ENCODE measurements at places on chromosomes 11 and 22.
A peak's percentile ranks its signal among the peaks of the same experiment; 100 is the strongest.

DNA sequence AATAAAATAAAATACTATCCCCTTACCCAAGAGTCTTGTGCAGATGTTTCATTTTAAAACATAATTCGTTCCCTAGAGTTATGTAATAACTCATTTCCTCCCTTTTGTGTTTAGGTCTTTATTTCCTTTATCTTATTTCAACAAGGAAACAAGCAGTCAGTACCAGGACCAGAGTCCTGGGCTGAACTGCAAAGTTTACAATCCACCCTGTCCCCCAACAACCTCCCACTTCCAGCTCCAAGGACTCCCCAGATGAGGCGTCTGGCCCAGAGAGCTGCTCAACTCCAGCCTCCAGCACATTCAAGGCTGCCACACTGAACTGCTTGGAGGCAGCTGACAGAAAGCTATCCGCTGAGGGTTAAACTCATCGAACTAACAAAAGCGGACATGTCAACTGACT, 4.5 kb downstream of the POLDIP3 start:
- DNase-seq: no peak

- peak; percentile 22 for DNase-seq
Observed at GRCh38 chr22:31177420-31178162, 17.6 kb downstream of the RNF185 start.

DNA sequence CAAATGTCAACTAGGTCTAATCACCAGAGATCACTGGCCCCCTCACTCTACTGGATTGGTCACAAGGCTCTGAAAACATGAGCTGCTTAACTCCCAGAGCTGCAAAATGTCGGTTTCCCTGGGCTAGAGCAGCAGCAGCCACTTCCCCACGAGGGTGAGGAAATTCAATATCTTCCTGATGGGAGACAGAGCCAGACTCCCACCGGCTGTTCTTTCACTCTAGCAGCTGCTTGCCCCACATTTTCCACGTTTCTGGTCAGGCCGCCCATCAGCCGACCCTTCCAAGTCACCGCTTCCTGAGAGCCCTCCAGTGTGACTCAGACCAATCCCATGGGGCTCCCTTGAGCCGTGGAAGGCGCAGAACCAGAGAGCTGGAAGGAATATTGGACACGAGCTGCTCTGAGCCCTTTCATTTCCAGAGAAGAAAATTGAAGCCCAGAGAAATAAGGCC, 227.0 kb downstream of the ADAMTS15 start:
- no peak for DNase-seq

DNA sequence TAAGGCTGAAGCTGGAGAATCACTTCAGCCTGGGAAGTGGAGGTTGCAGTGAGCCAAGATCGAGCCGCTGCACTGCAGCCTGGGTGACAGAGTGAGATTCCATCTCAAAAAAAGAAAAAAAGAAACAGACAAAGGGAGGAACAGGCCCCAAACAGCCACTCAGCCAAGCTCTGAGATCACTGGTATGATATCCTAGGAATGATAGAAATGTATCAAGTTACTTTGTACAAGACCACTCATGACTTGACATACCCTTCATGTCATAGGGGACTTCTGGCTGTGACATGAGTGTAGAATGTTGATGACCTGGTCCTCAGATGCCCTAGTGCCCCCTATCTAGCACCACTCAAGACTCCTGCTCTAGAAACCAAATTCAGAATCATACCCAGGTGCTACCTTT, 216.5 kb downstream of the NAV2 start:
- no peak for DNase-seq

DNA sequence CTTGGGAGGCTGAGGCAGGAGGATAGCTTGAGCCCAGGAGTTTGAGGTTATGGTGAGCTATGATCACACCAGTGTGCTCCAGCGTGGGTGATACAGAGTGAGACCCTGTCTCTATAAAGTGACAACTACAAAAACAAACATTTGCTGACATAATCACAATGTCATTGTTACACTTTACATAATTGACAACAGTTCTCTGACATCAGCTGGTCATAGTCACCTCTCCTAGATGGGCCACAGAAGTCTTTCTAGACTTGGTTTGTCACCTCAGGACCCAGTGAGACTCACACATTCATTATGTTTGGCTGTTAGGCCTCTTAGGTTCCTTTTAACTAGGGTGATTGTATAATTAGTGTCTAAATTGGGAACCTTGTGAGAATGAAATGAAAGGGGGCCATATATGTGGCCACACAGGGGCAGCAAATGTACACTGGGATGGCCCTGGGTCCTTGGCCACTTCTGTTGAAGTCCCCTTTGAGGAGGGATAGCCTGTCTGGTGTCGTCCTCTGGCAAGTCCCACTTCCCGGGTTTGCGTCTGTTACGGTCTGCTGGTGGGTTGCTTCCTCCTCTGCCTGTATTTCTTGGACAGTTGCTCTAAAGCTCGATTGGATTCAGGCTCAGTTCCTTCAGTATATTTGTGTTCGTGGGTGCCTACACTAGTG, 5.8 kb upstream of the PPIL2 start:
- no peak for DNase-seq

DNA sequence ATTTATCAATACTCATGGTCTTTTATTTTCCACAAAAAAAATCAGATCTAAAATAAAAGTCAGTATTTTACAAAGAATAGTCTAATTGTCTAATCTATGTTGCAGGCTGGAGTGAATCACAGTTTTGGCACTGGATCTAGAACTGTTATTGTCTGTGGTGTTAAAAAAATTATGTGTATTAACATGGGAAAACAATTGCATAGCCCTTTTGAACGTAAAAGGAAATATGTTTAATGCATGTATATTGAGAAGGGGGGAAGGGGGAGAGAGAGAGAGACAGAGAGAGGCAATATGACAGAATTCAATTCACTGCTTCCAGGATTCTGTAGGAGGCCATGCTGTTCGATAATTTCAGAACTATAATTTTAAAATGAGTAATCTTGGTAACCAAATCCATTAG, 324.9 kb upstream of the CCDC90B start:
- DNase-seq: no peak

DNA sequence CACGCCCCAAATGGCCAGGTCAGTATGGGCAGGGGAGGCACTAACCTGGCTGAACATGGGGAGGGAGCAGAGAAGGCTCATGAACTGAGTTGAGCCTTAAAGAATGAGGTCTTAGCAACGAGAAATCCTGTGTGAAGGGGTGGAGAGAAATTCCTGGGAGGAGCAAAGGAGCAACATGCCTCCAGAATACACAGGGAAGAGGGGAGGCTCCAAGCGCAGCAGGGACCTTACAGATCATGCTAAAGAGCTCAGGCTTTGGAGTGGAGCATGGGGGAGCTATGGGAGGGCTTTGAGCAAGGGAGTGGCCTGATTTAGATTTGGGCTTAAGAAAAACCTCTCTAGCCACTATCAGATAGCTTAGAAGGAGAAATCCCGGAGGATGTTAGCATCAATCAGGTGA, 88.1 kb downstream of the MN1 start:
- DNase-seq: no peak

DNA sequence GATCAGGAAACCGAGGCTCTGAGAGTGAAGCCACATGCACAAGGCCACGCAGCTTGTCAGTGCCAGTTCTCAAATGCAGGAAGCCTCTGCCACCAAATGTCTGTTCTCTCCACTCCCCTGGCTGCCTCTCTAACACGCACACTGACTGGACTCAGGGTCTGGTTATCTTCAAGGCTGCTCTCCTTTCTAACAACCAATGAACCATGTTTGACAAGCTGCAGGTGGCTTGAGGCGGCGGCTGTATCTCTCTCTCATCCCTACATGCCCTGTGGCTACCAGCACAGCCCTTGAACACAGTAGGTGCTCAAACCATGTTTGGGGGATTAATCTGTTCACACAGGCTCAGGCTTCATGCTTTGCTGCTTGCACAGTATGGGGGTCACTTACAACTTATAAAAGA, 23.7 kb downstream of the MFNG start:
- DNase-seq: no peak

- peak; percentile 31 for DNase-seq
Observed at GRCh38 chr11:77752516-77752915, 68.0 kb downstream of the RSF1 start.

GRCh38 chr22:37175414-37176281, 12.4 kb downstream of the C1QTNF6 start:
- DNase-seq: no peak

GRCh38 chr11:83566950-83567349, 280.8 kb upstream of the CCDC90B start:
- DNase-seq: no peak

GRCh38 chr11:128057786-128058395, 529.5 kb downstream of the ETS1 start:
- no peak for DNase-seq

DNA sequence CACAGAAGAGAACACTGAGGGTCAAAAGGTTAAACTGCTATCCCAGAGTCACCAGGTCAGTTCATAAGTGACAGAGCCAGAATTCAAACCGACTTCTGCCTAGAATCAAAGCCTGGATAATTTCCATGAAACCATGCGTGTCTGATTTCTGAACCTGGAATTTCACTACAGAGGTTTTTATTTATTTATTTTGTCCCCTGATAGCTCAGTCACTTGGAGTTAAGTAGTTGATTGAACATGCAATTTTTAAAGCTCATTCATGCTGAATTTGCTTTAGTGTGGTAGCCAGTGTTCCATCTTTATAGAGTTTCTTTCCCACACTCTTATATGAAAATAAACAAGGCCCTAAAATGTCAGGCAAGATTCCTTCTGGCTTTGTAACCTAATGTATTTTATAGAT, 93.2 kb downstream of the NAV2 start:
- no peak for DNase-seq

- DNase-seq: peak; percentile 59
Observed at GRCh38 chr11:72778535-72779494, 15.0 kb downstream of the STARD10 start.

DNA sequence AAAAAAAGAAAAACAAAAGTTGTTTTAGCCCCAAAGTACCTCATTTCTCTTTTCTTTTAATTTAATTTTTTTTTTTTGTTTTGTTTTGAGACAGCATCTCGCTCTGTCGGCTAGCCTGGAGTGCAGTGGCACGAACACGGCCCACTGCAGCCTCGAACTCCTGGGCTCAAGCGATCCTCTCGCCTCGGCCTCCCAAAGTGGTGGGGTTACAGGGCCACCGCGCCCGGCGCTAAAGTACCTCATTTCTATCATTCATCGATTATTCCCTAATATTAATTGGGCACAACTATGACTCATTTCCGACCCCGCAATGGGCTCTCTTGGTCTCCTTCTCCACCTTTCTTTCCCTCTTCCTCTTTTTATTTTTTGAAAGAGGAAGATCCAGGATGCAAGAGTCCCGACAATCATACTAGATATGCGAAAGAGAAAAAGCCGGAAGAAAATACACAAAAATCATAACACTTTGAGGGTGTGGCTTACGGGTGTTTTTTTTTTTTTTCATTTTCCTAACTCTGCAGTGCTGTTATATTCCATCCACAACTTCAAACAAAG, 475 bp upstream of the AIP start:
- no peak for DNase-seq

DNA sequence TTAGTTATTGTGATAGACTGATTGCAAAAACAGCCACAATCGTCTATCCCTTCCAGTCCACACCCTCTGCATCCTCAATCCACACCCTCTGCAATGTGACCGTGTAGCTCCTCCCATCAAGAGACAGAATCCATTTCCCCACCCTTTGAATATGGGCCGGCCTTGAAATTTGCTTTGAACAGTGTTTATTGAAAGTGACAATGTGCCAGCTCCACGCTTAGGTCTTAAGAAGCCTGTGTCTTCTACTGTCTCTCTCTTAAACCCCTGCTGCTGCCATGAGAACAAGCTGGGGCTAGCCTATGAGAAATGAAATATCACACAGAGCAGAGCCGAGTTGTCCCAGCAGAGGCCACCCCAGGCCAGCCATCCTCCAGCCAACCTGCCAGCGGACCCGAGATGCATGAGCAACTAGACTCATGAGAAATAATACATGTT, 22.3 kb upstream of the MICAL2 start:
- no peak for DNase-seq

DNA sequence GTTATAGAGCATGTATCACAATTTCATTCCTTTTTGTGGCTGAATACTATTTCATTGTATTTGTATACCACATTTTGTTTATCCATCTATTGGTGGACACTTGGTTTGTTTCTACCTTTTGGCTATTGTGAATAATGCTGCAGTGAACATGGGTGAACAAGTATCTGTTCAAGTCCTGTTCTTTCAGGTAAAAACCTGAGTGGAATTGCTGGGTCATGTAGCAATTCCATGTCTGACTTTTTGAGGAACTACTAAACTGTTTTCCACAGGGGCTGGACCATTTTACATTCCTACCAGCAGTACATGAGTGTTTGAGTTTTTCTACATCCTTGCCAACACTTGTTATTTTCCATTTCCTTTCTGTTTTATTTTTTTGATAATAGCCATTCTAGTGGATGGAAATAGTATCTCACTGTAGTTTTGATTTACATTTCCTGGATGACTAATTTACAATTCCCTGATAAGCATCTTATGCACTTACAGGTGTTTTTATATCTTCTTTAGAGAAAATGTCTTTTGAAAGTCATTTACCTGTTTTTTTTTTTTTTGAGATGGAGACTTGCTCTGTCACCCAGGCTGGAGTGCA, 12.2 kb downstream of the CABIN1 start:
- DNase-seq: no peak

GRCh38 chr22:36757668-36758211, 18.2 kb downstream of the IFT27 start:
- peak; percentile 79 for DNase-seq

GRCh38 chr11:70713086-70713835, 314.9 kb downstream of the CTTN start:
- no peak for DNase-seq

DNA sequence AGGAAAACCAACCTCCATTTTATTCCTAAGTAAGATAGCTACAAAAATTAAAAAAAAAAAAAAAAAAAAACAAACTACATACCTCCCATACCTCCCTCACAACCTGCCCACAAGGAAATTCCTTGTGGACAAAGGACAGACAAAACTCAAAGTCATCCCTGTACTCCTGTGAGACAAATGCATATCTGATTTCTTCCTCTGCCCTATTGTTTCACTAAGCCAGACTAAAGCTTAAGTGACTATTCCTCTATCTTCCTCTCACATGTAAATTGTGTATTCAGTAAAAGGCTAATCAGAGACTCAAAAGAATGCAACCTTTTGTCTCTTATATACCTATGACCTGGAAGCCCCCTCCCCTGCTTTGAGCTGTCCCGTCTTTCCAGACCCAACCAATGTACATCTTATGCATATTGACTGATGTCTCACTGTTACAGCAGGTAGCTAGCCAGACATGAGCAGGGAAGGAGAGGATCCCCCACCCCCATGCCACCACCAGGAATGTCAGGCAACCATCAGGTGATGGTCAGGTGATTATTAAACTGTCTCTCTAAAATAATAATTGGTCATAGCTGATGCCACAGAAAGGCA, 289.4 kb downstream of the SBF2 start:
- DNase-seq: no peak

DNA sequence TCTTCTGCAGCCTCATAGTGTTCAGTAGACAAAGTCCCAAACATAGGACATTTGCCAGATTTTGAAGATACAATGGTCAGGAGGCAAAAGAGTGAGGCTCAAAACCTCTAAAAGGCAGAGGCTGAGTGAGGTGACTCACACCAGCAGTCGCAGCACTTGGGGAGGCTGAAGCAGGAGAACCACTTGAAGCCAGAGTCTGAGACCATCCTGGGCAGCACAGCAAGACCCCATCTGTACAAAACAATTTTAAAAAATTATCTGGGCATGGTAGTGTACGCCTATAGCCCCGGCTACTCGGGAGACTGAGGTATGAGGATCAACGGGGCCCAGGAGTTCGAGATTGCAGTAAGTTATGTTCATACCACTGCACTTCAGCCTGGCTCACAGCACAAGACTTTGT, 14.2 kb upstream of the ZFTA start:
- DNase-seq: no peak

GRCh38 chr22:24826710-24827285, 20.8 kb downstream of the SGSM1 start:
- no peak for DNase-seq

Measured in mucosa of gallbladder (tissue), 1 donor.